Stimulated activated CD4-positive, alpha-beta T cell treated with anti-CD3 and anti-CD28 coated beads, Interleukin-2, amount 100 ng/mL, for 4 hours (primary cell): ENCODE measurements at places on chromosomes 5 and 9.
A peak's percentile ranks its signal among the peaks of the same experiment; 100 is the strongest.

DNA sequence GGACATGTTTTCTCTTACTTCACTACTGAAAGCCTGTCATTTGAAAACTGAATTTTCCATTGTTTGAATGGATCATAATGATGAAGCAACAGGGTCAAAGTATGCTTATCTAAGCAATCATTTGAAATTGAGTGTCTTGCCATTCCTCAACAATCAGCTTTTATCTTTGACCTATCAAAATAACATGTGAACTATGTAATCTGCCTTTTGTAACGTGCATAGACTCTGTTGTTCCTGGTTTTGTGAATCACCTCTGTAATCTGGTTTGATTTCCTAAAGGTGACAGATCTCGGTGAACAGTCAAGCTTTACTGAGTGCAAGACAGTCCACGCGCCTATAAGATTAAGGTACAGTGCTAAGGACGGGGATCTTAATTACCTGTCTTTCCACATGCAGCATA, 3.3 kb downstream of the MEF2C start:
- no peak for DNase-seq

DNA sequence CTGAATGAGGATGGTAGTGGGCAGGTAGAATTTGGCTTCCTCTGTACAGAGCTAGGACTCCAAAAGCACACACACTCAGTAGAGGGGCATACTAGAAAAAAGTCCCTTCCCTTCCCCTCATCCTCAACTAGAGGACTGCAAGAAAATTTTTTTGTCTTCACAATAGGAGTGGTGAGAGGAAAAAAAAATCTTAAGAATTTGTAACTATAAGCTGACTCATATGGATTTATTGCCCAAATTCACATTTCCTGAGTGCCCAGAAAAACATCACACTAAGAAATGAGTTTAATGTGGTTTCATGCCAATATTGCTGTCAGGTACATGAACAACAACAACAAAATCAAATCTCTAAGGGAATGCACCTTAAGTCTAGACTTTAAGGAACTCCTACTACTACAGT, 43.7 kb downstream of the RANBP6 start:
- no peak for DNase-seq

DNA sequence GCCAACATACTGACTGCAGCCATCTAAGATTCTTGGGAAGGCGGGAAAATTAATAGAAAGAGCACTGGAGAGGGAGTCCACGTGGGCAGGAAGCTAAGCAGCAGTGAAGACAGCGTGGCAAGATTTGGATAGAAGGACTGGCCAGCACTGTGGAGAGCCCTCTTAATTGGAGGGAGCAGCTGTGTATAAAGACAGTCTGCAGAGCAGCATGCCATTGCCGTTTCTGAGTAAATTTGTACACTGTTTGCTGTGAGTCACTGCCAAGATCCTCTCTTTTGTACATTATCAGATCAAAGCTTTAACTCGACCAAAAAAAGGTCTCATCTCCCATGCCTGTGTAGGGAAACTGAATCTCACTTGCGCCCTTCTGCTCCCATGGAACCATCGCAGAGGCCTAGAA, 45.3 kb downstream of the INSYN2B start:
- DNase-seq = no peak

DNA sequence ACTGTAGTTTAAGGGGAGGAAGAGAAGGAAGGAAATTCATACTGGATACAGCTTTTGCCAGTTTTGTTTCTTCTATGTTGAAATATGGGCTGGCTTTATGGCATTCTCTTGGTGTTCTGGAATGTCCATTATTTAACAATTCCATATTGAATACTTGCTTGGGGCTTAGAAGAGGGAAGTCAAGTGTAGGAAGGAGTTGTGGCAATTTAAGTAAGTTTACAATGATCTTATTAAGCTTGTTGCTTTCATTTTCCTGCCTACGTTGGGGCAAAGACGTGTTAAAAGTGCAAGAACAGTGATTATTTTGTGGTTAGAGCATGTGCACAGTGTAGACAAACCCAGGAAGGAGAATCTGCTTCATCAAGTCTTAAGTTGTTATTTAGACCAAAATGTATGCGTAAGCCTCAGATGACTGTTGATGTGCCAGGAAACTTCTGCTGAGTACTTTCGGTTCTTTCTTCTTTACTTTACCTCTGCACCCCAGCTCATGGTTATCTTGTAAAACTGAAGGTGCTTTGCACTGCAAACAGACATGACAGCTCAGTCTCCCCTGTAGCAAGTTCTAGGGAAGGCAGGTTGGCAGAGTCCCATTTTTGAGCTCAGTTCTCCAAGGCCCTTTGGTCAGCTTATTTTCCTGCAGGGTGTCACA, 75.8 kb downstream of the F2RL2 start:
- DNase-seq = peak; percentile 32

DNA sequence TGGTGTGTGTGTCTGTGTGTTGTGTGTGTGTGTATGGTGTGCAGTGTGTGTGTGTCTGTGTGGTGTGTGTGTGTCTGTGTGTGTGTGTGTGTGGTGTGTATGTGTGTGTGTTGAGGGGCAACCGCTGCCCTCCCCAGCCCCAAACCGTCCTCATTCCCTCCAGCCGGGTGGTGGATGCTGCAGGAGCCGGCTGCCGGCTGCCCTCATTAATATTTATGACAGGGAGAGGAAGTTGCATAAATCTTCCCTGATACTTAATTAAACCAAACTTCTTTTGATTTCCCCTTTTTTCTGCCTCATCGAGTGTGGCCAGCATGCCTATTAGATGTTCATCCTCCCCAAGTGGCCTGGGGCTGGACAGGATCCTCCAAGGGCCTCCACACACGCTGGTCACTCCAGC, 121.4 kb upstream of the MVB12B start:
- DNase-seq = no peak

DNA sequence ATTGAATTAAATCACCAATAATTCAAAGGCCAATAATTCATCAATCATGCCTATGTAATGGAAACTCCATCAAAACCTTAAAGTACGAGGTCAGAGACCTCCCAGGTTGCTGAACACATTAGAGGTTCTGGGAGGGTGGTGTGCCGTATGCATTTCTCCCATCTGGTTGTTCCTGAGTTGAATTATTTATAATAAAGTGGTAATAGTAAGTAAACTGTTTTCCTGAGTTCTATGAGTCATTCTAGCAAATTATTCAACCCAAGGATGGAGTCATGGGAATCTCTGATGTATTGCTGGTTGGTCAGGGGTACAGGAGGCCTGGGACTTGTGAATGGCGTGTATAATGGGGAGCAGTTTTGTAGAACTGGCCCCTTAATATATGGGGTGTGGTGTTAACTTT, 191.7 kb downstream of the CARTPT start:
- DNase-seq = no peak

DNA sequence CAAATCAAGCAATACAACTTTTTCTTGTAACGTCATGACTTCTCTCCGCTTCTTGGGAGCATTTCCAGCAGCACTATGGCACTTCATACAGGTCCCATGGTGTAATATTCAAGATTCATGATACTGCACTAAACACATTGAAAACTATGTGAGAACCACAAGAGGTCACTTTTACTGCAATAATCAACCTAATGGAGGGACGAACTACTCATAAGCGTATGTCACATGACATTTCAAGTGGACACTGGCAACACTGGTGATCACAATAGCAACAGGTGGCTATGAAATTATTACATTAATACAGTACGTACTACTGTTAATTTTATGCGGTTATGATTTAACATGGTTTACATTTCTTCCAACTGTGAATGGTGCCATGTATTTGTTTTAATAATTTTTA, 78.6 kb upstream of the TBC1D9B start:
- DNase-seq = no peak

DNA sequence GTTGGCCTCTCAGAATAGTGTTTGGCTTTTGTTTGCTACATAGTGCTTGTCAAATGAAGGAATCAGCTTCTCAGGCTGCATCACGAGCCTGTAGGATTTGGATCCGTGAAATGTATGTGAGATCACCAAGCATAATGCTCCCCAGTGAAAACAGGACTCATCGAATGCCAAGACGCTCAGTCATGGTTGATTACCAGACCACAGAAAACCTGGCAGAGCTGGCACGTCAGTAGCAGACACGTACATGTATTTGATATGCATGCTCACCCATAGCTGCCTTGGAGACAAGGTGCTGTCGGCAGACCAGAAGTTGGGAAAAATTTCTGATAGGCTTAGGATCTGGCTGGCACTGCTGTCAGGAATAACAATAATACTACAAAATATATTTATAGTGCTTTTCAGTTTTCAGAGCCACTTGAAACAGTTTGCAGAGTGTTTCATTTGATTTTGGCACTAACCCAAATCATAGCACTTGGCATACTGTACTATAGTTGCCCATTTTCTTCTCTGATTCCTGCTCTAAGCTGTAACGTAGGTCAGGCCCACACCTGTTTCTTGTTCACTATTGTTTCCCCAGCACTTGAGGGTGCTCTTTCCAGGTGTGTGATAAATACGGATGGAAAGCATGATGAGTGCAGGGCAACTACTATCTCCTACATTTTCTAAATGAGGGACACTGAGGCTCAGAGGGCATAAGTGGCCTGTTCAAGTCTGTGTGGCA, 226.1 kb downstream of the NR3C1 start:
- no peak for DNase-seq

DNA sequence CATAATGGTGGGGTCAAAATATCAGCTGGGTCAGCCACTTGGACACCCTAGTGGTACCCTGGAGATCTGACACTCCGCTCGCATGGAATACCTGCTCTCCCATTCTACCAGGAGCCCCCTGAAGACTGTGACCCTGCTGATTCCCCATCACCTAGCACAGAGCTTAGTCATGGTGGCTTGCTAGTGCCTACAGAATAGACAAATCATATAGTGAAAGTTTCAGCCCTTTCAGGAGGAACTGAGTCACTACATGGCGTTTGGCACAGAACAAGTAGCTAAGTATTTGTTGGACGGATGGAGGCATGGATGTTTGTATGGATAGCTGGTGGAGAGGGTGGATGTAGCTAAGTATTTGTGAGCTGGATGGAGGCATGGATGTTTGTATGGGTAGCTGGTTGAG, 65.3 kb downstream of the LMX1B start:
- no peak for DNase-seq

GRCh38 chr9:15403155-15403554, 19.5 kb upstream of the SNAPC3 start:
- no peak for DNase-seq

DNA sequence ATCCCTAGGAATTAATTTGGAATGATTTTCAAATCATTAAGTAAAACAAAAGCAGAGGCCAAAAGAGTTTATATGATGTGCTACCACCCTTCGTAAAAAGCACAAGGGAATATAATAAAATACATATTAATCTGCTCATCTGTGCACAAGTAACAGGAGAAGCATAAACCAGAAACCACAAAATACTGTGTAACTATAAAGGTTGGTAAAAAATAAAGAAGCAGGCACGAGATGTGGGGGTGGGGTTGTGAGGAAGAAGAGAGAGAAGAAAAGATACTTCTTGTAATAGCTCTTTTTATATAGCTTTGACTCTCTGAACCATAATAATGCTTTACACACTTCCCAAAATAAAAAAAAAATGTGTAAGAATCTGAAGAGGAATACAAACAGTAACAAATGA, 214.9 kb upstream of the EFNA5 start:
- no peak for DNase-seq

DNA sequence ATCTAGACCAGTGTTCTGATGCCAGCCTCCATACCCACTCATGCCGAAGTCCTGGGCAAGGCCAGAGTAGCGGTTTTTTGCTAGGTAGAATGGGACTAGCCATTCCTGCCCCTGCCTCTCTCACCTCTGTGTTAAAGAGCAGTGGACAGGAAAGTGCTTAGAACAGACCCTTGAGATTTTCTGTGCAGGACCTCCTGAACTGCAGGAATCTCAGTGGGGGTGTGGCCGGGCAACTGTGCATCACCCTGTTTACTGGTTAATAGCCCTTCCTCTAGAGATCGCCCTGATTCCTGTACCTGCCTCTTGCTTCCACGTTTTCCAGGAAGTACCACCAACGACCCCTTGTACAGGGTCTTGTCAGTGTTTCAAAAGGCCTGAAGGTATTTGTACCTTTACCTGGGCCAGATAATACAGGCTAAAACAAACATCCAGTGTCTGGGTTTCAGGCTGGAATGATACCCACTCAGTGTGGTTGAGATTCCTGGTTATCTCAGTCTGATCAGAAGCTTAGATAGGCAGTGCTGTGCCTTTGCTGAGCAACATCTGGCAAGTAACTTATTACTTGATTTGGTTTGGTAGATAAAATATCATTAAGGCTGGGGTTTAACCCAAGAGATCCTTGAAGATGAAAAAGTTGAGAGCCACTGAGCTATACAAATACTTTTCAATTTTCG, 65.9 kb downstream of the RGS3 start:
- no peak for DNase-seq

DNA sequence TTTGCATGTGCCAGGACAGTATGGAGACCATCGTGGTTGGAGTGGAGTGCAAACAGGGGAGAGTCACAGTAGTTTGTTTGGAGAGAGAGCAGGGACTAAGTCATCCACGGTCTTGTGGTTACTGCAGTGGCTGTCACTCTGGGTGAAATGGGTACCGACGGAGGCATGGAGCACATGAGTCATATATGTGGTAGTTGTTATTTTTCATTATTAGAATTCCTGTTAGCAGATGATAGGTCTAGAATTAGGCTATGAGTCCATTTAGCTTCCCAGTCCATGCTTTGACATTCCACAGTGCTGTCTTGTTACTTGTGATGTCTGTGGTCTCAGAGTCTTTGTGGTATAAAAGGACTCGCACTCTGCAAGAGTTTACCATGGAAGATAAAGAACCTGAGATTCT, 303.9 kb downstream of the DMRT2 start:
- DNase-seq = no peak
